Breast epithelium (tissue), 4 donors: ENCODE measurements at places on chromosomes 12 and 14. TPM values are rescaled to one million over a fixed set of nuclear protein-coding genes. Genes with fewer than 3 reads are reported as not detected.

TAS2R31 gene
- total RNA-seq = 8.2 TPM

IGF1 gene
- 108 TPM for total RNA-seq

SYNDIG1L gene
- 1.0 TPM for total RNA-seq

RERG gene
- 16.3 TPM for total RNA-seq

NFKBIA gene
- total RNA-seq = 418 TPM
